Jurkat, Clone E6-1 (cell line): ENCODE measurements at places on chromosomes 6 and 20.
A peak's percentile ranks its signal among the peaks of the same experiment; 100 is the strongest.

DNA sequence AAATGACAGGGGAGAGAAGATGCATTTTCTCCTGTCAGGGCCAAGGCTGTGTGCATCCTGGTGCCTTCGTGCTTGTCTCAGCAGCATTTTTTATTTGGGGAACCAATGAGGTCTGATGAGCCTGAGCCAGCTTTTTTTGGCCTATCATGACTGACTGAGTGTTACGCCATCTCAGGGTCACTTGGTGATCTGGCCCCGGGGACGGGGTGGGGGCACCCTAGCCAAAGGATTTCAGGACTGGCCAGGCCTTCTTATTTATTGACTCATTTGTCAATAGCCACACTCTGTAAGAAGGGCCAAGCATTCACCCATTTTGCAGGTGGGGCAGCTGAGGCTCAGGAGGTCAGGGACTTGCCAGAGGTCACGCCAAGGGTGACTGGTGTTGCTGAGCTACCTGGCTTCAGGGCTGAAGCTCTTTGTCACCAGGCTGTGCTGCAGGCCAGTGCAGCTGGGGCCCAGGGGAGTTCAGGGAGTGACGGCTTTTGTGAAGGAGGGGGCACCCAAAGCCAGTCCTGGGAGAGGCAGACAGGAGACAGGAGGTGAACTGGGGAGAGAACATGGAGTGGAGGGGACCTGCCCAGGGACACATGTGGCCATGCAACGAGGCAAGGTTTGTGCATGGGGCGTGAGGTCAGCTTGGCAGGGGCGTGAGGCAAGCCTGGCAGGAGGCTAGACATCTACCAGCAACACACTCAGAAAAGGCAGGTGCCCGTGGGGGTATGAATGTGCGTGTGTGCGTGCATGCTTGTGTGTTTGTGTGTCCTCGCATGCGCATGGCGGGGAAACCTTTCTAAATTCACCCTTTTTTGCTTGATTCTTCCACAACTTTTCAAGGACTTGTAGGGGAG, 31.1 kb downstream of the VSTM2L start:
- no peak for DNase-seq

DNA sequence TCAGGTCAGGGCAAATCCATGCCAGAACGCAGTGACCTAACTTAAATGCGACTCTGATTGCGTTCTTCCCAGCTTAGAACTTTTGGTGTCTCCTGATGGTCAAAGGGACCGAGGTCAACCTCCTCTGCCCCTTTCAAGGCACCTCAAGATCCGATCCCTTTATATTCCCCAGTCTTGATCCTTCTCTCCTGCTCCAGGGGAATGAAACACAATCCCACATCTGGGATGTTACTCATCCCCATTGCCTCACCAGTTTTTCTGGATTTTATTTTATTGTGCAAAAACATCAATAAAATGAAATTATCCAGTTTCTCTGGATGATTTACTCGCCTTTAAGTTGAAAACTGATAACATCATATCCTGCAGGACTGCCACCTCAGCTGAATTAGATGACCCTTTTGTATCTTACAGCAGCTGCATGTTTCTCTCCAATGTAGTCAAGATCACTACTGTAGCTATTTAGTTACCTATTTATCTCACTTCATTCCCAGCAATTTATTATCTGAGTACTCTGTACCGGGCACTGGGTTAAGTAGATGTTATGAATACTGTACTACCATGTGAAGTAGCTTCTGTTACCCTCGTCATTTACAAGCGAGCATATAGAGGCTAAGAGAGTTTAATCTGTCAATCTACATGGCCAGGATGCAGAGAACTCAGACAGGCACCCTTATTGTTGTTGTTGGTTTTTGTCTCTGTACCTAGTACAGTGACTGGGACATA, 44.0 kb downstream of the IRAK1BP1 start:
- DNase-seq = no peak

DNA sequence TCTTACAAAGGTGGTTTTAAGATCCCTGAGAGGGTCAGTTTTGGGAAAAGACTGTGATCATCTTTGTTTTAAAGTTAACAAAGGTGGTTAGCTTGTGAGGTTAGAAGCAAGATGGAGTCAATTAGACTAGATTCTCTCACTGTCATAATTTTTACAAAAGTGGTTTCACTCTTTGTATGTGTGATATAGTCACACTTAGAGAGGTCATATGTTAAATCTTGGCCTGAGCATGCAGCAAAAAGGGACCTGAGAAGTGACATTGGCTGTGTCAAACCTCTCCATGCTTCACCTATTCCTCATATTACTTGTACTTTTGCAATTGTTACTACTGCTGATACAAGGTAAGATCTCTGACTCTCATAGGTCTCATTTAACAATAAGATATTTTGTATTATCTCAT, 368.0 kb downstream of the TBC1D32 start:
- no peak for DNase-seq

GRCh38 chr6:7998103-7998725, 66.0 kb downstream of the BLOC1S5 start:
- DNase-seq = no peak

- DNase-seq = no peak
These were observed 337.6 kb downstream of the CDC5L start for GRCh38 chr6:44725070-44725469.

DNA sequence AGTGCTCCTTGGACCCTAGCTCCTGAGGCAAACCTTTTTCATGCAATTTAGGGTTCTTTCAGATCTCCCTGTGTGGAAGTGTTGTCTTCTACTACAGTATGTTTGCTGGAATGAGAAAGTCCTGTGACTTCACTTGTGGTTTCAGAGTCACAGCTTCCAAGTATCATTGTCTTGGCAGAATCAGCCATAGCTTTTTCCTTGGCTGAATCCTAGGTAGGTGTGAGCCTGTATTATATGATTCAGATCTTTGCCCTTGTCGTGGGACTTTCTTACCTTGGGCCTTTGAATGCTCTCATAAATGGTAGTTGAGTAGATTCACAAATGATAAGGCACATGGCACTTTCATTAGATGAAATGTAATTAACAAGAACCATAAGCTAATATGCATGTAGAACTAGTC, 16.5 kb downstream of the CARMIL1 start:
- no peak for DNase-seq

DNA sequence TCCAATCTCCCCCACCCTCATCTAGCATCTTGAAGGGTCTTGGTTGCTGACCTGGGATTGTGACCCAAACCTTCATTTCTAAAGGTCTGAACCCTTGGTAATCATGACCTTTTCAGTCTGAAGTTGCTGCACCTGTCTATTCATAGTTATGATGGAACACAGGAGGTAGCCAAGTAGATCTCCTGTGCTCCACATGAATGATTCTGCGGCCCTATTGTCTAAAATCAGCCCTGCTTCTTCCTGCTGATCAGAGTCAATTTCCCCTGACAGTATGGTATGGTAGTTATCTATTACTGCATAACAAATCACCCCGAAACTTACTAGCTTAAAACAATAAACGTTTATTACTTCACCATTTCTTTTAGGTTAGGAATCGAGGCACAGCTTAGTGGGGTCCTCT, 9.0 kb downstream of the OR2B6 start:
- DNase-seq = no peak

GRCh38 chr20:61841966-61842365, 223.7 kb downstream of the TAF4 start:
- DNase-seq = no peak

DNA sequence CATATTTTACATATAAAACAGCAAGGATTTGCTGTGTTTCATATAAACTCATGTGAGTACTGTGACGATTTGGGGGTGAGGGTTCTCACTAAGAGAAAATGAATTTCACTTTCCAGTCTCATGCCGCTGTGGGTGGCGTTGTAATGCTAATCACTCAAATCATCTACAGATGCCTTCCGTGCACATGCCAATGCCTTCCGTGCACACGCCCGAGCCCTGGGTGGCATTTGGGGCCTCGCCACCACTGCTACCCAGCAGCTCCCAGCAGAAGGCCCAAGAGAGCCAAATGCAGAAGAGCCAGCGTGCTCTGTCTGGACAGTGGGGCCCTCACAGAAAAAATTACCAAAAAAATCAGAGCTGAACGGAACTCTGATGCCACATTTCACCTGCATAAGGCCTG, 53.7 kb downstream of the WDR27 start:
- no peak for DNase-seq

DNA sequence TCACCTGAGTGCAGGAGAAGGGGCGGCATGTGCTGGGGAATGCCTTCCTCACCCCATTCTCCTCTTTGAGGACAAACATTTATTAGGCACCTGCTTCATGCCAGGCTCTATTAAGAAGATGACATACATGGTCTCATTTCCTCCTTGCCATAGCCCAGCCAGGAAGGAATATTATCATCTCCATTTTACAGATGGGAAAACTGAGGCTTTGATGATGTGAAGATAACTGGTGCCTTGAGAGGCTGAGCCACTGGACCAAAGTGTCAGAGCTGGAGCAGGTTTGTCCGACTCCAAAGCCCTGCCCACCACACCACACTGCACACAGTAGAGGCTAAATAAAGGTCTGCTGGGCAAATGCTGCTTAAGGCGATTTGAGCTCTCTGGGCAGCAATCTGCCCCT, 37.2 kb downstream of the FAM110A start:
- DNase-seq = no peak

DNA sequence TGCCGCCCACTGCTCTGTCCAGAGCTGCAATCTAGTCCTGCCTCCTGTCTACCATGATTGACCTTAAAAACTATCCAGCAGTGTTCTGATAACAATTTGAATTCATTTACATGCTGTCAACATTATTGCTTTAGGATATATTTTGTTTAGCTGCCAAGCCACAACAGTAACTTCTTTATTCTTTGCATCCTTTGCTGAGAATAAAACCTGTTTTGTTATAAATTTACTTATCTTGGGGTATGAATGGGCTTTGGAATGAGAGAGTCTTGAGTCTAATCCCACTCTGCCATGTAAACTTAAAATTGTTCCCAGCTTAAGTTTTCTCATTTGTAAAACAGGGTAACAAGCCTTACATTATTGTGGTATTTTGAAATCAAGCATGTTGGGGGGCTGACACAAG, 116.4 kb downstream of the FLRT3 start:
- DNase-seq = no peak

GRCh38 chr20:60718743-60719480, 533.1 kb upstream of the CDH4 start:
- peak; percentile 44 for DNase-seq

DNA sequence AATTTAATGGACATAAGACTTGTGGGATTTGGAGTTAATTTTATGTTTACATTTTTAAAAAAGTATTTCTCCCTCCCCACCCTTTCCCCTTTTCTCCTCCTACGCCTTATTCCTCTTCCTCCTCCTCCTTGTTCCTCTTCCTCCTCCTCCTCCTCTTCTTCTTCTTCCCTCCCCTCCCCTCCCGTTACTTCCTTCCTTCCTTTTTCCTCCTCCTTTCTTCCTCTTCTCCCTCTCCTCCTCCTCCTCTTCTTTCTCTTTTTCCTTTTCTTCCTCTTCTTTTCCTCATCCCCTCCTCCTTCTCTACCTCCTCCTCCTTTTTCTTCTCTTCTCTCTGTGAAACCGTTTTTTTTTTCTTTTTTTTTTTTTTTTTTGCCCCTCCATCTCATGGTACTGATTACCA, 139.6 kb downstream of the EYA4 start:
- DNase-seq = no peak

DNA sequence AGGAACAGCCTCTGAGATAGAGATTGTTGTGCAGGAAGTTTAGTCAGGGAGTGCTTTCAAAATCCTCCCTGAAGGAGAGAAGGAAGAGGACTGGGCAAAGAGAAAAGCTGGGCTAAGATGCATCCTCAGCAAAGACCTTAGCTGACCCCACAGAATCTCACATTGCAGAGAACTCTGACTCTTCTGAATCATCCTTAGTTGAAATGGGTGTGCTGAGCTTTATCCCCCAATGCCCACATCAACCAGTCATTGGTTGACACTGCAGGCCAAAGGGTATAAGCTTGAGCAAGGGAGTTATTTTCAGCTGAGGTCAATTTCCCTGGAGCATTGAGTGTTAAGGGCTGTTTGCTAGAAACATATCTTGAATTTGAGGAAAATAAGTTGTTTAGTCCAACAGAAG, 732.2 kb downstream of the CBLN4 start:
- no peak for DNase-seq

DNA sequence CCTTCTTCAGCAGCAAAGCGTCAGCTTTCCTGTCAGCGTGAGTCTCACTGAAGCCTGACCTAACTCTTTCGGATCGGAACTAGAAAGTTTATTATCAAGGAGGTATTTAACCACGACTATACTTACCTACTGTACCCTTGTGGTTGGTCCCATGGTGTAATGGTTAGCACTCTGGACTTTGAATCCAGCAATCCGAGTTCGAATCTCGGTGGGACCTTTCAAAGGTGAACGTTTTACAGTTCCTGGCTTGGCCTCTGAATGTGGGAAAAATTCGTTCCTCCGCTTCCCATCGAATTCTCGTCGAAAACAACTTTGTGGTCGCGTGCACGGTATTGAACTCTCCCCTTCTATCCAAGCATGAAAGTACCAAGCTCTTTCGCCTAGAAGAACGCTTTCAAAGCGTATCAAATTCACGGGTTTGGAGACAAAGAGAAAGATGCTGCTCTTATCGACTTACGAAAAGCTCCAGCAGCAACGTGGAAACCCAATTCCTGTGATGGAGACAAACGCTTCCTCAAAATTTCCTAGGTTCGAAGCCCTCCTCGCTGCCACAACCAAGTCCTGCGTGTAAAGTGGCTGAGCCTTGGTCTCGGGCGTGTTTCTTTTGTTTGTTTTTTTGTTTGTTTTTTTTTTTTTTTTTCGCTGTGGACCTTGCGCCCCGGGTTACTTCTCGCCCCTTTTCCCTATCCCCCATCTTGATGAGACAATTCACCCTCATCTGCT, 63.7 kb downstream of the GPX5 start:
- peak; percentile 37 for DNase-seq

DNA sequence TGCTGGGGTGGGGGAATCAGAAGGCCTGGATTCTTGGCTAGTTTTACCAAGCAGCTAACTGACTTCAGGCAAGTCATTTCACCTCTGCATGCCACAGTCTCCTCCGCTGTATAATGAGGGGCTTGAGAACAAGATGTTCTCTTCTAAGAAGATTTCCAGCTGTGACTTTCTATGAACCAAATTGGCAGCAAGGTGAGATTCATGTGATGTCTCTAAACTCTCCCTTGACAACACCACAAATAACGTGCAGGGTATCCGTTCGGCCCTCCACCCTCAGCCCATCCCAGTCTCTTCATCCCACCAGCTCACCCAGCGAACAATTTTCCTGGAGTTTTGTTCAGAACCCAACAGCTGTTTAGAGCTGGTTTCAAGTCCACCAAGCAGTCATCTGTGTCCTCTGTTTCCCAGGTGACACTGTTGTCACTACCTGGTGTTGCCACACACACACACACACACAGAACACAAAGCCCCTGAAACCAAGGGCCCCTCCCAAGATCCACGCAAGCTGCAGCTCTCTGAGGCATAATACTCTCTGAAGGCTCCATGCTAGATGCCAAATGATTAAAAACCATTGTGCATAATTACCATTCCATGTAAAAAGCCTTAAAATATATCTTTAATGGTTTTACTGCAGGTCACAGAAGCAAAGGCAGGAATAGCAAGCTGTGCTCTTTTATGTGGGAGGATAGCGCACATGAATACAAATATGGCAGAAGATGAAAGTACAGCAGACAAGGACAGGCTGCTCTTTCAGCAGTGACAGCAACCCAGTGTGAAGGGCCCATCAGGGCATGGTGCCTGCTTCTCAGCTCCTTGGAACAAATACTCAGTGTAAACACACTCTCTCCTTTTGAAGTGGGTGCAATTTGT, 48.2 kb downstream of the ARHGAP18 start:
- DNase-seq = peak; percentile 28
